ENCODE measurements at places on chromosomes 7 and 10. TPM values are rescaled to one million over a fixed set of nuclear protein-coding genes. Genes with fewer than 3 reads are reported as not detected.

The ZNF518A gene
- 69.9 TPM for polyA plus RNA-seq

The DRGX gene
- polyA plus RNA-seq = not detected

The KIAA1217 gene
- 114 TPM for polyA plus RNA-seq

DNA sequence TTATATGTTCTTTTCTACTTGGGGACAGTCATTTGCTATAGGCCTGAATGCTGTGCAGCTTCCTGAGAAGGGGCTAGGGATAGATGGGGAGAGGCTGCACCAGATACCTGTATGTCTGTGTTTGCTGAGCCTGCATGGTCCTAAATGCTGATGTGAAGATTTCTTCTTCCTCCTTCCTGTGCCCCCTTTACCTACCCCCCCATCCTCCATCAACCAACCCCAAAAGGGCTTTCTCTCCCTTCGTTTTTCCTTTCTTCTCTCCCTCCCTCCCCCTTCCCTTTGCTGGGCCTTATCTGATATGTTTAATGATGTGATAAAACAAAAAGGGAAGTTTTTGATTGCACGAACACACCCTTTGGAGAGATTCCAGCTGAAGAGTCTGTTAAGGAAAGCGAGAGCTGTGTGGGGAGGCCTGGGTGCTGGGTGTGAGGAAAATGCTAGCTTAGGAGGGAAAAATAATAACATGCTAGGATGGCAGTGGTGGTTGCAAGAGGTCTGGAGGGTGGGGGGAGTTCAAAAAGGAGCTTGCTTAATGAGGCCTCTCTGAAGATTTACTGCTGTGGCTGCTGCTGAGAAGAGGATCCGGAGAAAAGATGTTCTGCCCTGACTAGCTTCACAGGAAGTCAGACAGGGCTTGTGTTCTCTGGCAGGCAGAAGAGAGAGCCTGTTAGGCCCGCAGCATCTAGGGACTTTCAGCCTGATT is 101.8 kb downstream of the SAMD9 start:
- peak; percentile 69 for DNase-seq

DNA sequence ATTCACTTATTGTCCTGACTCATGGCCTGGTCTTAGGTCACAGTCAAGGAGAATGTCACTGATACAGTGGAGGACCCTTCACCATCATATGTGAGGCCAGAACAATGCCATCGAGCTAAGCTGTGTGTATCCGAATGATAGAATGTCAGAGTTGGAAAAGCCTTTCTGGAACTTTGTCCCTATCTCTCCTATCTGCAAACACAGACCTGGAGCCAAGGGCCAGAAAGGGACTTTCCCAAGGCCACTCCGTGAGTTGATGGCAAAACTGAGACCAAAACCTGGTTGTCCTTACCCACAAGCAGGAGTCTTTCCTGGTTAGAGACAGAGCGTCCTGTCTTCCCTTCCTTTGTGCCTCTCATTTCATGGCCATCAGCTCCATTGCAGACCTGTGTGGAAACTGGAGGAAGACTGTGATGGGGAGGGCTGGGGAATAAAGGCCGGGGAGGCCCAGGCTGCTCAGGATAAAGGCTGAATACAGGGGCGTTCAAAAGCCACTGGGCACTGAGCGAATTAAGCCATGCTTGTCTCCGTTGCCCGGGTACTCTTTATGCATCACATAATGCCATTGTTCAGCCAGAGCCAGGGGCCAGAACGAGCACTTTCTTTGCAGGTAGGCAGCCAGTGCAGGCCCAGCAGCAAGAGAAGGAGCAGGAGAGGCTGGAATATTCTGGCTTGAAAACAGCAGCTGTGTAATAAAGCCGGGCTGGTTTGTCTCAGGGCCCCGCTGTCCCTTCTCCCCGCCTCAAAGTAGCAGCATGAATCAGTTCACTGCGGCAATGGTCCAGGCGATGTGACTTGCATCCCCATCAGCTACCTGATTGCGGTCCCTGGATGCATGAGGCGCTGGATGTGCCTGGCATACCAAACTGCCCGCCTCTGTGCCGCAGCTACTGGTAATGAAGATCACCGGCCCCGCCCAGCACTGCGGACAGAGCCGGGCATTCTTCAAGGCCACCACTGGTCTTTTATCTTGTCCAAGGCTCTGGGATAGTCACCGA is 143.0 kb downstream of the RPS24 start:
- DNase-seq = no peak

DNA sequence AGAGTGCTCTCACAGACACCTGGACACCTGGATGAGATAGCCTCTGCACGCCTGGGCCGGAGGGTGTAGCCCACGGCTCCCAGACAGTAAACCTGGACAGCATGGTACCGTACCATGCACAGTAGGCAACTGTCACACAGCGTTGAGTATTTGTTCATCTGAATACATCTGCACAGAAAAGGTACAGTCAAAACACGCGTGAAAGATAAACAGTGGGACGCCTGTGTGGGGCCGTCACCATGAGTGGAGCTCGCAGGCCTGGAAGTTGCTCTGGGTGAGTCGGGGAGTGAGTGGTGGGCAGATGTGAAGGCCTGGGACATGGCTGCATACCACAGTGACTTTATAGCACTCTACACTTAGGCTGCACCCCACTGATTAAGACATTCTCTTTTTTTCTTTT is 280.0 kb upstream of the SHH start:
- DNase-seq = no peak

- no peak for DNase-seq
These were observed 246.6 kb downstream of the SNX10 start for GRCh38 chr7:26538216-26538615.

- DNase-seq = no peak
These were observed 18.5 kb upstream of the C10orf67 start for GRCh38 chr10:23362879-23363792.

DNA sequence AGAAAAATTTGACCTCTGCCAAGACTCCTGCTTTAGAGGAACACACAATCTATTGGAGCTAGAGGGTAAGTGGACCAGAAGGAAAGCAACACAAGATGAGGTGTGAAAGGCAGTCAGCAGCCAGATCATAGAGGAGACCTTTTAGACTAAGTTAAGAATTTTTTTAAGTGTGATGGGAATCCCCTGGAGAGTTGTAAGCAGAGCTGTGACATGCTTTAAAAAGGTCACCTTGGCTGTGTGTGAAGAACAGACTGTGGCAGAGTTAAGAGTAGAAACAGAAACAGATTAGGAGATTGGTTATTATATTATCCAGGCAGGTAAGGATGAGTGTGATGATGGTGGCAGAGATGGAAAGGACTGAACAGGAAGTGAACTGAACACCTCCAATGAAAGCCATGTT is 23.5 kb downstream of the CPEB3 start:
- DNase-seq = no peak

GRCh38 chr10:60124536-60124935 is 218.2 kb upstream of the CCDC6 start:
- no peak for DNase-seq

All from left kidney (tissue), 8 donors.